ENCODE measurements at places on chromosomes 11 and 22.

DNA sequence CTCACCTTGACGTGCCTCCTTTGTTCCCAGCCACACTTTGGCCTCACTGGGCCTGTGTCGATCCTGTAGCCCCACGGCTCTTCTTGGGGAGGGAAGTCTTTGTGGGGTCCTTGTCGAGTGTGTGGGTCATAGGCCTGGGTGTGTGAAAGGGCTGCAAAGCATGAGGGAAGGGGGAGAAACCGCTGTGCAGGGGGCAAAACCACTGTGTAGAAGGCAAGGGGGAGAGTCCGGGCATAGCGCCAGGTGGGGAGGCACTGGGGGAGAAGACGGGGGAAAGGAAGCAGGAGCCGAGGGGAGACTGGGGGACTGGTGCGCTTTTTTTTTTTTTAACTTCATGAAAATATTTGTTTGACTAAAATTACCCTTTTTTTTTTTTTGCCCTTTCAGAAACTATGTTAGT lies 65.1 kb upstream of the RASD2 start:
- no peak for DNase-seq

DNA sequence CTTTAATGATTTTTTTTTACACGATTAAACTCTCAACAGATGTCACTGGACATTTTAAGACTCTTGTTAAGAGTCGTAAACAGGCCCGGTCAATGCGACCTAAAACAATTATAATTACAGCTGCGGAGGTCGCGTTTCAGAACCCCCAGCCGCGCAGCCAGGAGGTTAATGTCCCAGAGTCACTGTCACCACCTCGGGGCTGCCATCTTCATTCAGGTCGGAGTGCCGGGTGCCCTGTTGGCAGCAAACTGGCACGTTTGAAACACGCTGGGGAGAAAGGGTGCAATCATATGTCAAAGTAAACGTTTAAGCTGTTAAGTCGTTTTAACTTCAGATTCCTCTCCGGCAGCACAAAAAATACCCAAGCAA lies 711 bp upstream of the PHF21B start:
- DNase-seq: no peak

DNA sequence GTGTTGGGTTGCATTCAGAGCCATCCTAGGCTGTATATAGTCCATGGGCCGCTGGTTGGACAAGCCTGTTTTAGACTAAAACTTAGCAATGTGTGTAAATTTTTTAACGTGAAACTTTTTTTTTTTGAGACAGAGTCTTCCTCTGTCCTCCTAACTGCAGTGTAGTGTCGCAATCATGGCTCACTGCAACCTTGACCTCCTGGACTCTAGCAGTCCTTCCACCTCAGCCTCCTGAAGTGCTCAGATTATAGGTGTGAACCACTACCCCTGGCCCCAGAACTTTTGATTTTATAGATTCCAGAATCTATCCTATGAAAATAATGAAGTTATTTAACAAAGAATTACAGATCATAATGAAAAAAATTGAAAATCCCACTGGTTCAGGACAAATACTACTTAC lies 29.9 kb upstream of the PANX2 start:
- no peak for DNase-seq

DNA sequence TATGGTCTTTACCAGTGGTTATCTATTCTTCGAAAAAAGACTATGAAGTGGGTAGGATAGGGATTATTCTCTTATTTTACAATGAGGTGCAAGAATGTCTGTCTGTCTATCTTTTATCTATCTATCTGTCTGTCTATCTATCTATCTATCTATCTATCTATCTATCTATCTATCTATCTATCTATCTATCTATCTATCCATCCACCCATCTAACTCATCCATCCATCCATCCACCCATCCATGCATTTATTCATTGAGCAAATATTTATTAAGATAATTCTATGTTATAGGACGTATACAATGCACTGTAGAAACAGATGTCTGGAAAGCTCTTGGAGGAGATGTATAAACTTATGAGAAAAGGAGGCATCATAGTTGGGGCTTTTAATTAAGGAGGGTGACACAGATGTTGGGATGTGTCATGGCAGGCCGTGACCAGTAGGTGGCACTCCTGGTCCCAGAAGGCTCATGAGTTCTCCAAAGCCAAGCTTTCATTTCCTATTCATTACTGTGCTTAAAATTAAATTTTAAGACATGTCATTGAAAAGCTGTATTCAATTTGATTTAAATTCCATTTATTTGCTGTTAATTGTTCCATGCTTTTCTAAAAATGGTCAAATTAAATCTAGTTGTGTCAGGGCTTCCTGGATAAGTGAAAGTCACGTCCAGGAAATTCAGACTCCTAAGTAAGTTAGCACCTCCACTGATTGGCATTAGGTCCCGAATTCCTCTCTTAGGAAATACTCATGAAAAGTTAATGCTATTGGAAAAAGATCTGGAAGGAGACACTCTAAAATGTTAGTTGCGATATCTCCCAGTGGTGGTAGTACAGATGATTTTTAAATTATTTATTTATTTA lies 19.0 kb upstream of the E2F8 start:
- no peak for DNase-seq

Data from H54 (cell line).